ENCODE measurements at places on chromosomes 13 and 19.

- DNase-seq: no peak
Observed at GRCh38 chr19:49806620-49806959, 6.5 kb downstream of the FUZ start.

DNA sequence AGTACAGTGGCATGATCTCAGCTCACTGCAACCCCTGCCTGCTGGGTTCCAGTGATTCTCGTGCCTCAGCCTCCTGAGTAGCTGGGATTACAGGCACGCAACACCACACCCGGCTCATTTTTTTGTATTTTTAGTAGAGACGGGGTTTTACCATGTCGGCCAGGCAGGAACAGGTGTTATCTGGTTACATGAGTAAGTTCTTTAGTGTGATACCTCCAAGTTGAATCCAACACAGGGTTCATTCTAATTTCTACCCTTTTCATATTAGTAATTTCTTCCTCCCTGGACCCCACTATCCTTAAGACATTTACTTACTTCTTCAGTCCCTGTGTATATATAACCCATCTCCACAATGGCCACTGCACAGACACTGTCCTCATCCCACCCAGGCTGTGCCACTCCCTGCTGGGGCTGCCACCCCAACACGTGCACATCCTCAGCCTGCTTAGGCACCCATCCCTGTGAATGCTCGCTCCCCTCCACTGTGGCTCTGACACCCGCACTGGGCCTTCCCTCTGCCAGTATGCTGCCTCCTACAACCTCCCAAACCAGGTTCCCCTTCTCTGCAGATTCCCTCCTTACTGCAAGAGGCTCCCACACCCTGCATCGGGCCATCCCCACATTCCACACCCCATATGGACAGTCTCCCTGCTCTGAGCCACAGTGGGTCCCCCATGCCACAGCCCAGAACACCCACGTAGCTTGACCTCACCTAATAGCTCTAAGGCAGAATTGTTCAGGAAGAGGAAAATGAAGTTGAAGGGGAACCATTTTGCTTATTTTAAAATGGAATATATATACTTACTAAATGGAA is 147.1 kb downstream of the TBC1D4 start:
- DNase-seq: no peak

DNA sequence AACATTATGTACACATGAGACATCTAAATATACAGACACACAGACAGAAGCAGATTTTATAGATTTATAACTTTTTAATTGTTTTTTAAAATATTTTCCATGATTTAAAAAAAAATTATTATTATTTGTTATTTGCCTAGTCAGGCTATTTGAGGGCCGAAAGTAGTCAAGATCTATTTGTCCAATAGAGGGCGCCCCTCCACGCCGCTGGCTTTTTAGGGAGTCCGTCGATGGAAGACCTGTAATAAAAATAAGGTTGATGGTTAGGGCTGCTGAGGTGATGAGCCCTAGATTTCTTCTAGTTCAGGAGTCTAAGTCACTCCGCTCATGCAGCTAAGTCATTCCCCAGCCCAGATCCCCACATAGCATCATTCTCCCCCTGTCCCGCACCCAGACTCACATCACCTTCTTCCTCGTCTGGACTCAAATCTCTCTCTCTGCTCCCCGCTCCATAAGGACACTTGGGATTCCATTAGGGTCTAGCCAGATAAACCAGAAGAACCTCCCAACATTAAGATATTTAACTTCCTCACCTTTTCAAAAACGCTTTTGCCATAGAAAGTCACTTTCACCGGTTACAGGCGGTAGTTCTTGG is 33.9 kb upstream of the CEACAM21 start:
- peak; percentile 69 for DNase-seq

- DNase-seq: no peak
Observed at GRCh38 chr19:32367948-32368536, 22.6 kb downstream of the ZNF507 start.

DNA sequence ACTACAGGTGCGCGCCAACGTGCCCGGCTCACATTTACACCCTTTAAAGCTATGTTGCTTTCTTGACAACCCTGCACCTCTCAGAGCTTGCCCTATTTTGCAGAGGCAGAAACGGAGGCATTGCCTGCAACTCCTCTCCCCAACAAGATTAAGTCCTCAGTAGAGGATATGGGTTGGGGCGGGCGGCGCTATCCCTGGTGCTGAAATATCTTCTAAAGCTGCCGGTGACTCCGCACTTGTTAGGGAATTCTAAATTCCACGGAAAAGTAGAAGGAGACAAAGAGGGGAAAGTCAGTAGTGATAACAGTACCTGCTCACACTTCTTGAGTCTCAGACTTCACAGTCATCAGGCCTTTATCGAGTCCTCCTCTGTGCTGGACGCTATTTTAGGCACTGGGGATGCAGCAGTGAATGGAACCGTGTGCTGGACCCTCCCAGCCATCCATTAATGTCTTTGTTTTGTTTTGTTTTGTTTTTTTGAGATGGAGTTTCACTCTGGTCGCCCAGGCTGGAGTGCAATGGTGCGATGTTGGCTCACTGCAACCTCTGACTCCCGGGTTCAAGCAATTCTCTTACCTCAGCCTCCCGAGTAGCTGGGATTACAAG is 18.0 kb downstream of the SLC5A5 start:
- peak; percentile 40 for DNase-seq

DNA sequence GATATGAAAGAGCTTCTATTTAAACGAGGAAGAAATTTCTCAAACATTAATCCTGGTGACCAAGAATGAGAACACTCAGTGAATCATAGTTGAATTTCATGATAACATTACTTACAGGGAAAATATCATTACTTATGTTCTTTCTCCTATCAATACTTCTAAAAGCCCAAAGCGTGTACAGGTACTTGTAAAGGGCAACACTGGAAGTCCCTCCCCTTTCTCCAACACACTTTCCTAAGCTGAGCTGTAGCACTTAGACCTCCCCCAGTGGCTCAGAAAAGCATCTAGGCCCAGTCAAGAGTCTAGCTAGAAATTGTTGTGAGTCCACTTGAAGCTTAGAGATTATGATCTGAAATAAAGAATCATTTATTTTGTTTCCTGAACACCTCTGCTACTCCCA is 150.7 kb downstream of the ABCC4 start:
- peak; percentile 28 for DNase-seq

DNA sequence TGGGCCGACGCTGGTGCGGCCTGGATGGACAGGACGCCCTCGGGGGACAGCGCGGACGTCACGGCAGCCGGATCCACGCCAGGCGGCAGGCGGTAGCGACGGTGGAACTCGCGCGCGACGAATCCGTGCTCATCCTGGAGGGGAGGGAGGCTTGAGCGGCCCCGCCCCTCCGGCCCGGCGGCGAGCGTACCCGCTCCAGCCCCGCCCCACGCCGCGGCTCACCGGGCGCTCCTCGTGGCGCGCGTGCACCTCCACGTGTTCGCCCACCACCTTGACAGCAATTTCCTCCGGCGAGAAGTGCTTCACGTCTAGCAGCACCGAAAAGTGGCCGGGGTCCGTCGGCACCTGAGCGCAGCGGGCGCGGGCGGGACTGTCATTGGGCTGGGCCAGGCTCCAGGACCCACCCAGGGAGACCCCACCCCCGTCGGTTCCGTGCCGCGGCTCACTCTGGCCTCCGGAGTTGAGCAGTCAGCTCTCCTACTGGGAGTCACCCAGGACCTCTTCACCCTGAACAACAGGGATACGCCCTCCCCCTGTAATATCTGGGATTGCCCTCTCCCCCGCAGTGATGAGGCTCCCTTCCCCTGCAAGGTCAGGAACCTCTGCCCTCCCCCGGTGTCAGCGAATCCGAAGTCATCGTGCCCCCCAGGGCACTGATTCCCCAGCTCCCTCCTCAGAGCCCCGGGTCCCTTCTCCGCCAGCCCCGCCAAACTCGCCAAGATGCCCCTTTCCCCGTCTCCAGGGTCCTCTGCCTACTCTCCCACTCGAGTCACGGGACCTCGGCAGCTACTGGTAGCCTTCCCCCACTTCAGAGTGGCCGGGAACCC is 1.1 kb downstream of the HSPB6 start:
- no peak for DNase-seq

DNA sequence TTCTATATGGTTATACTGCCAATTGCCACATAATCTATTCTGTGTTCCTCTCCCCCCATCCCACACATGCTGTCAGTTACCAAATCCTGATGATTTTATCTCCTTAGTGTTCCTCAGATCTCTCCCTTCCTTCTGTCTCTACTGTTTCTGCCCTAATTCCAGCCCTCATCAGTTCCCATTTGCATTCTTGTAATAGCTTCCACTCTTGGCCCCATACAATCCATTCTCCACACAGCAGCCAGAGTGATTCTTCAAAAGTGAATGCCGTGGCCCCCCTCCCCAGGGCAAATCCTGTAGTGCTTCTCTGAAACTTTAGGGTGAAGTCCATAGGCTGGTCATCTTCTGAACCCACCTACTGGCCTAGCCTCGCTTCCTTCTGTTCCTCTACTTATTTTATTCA is 114.4 kb downstream of the ZAR1L start:
- DNase-seq: no peak

- no peak for DNase-seq
Observed at GRCh38 chr19:31513841-31514240, 164.6 kb upstream of the TSHZ3 start.

DNA sequence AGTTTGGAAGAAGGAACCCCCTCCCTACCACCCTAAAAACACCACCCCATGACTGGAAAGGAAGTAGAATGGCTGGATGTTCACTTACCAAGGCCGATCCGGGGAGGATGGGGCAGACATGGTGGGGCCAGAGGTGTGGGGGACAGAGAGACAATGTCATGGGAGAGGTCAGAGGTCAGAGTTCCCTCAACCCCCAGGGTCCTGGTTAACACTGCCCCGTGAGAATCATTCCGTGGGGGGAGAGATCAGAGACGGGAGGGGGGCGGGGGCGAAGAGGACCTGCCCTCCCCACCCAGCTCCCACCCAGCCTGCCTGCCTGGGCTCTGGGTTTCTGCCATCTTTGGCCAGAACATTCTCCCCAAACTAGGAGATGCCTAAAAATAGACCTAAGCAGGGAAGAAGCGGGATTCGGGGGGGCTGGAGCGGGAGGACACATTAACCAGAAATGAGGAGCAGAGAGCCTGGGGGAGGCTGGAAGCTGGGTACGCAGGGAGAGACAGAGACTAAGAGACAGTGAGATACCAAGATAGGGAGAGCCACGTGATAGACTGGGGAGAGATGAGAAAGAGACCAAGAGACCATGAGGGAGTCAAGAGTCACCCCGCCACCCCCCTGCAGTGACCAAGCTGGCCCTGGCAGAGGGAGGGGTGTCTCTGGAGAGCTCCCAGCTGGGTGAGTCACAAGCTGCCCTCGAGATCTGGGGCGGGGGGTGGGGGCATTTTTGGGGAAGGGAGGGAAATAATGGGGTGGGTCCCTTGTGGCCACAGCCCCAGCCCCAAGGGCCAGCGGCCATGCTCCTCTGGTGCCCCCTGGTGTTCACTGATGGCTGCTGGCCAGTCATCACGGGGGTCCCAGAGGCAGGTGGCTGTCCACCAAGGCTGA is 6.1 kb upstream of the KANK2 start:
- DNase-seq: peak; percentile 64

DNA sequence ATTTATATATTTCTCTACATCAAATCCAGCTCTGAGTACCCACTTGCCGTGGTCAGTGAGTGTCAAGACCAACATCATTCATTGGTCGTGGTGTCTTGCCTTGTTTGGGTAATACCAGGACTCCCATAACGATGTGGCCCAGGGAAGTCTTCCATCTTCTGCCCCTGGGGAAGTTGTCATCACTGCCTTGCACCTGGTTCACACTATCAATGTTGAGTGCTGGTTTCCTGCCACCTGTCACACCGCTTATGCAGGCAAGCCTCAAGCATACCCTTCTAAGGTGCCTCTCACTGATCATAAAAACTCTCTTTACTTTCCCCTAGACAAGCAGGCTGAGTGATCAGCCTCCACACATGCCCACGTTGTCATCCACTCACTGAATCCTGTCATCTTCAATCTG is 382.4 kb downstream of the KCTD12 start:
- no peak for DNase-seq

DNA sequence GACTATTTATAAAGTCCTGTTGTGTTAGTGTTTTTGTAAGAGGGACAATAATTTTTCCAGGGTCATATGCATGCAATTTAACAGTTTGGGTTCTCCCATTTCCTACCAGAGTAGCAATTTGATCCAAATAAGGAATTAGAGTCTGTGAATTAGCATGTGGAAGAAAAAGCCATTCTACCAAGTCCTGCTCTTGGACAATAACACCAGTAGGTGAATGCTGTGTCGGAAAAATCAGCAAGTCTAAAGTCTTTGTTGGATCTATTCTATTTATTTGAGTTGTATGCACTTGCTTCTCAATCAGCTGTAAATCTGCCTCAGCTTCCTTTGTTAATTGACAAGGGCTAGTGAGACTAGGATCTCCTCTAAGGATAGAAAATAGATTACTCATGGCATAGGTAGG is 21.4 kb upstream of the IL17D start:
- no peak for DNase-seq

DNA sequence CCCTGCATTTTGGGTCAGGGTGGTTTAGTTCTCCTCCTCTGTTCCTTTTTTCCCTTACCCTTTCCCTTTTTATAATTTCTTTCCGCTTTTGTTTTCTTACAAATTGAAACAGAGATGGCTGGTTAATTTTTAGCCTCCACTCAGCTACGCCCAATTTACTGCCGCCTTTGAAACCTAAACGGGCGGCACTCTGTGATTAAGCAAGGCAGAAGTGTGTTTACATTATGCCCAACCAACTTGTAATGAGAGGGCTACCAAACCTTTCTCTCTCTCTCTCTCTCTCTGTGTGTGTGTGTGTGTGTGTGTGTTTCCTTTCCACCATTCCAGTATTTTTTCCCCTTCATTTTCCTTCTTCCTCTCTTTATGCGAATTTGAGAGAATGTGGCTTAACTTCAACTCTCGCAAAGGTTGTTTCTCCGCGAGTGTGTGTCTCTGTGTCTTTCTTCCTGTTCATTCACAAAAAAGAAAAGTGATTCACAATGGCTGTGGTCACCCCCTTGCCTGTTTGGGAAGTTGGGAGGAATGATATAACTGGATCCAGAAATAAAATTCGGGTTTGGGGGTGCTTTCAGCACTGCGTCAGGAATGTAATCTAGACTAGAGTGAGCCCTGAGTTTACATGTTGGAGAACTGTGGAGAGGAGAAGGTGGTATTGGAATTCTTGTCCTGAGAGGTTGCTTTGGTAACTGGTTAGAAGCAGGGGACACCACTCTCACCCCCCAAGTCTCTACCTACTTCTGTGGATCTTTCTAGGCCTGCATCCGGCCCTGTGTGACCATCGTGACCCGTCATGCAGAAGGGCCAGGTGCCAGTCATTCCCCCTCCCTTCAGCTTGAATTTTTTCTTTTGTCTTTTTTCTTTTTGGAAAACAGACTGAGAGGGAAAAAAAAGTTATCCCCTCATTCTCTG is 31.4 kb downstream of the NFIX start:
- no peak for DNase-seq

DNA sequence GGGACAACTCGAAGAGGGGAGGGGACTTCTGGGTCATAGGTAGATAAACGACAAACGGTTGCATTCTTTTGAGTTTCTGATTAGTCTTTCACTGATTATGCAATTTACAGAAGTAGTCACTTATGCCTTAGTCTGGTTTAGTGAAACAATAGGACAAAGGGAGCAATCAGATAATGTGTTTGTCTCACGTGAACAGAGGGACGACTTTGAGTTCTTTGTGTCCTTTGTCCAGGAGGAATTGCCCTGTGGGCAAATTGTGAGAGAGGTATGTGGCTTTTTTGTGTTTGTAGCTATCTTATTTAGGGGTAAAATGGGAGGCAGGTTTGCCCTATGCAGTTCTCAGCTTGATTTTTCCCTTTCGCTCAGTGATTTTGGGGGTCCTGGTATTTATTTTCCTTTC is 362.9 kb upstream of the PCDH20 start:
- DNase-seq: no peak

Data from A549 (cell line).